ENCODE measurements at places on chromosomes 13 and 19. TPM values are rescaled to one million over a fixed set of nuclear protein-coding genes. Genes with fewer than 3 reads are reported as not detected.

GRCh38 chr13:34174671-34175145, 356.8 kb downstream of the RFC3 start:
- no peak for DNase-seq

DNA sequence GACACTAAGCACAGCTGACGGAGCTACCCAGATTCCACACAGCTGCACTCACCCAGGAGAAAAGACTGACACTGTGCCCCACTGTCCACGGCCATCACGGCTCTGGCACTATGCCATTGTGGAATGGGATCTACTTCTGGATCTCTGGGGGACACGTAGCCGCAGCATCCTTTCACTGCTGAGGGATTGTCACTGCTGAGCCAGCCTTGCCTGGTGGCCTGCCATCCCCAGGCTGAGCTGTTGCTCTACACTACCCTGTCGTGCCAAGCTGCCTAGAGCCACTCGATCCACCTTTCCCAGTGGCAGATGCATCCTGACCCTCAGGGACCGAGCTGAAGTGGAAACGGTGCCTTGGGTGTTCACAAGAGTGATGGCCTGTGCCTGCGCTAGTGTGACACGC, 5.0 kb upstream of the LILRB5 start:
- DNase-seq, result no peak

GRCh38 chr13:45851171-45851921, at the start of gene SIAH3:
TSS of gene SIAH3 (minus strand) at chr13:45851753. CDS start at chr13:45851629, 124 bp downstream.
- DNase-seq, result no peak

DNA sequence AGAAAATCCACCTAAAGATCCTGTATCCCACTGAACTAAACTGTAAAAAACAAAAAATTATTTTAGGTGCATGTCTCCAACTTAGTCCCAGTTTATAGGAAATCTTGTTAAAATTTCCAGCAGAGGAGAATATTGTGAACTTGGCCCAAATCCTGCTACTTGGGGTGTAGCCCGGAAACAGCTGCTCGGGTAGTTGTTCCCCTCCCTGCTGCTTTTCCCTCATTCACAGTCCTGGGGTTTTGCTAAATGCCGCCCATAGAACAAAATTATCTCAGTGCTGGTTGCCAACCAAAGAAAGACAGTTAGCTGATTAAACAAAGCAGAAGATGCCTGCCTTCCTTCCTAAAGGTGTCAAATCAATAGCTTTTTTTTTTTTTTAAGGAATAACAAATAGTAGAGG, 330.5 kb upstream of the KLF12 start:
- DNase-seq, result no peak

- DNase-seq, result peak; percentile 67
These were observed 3.0 kb downstream of the PEG3 start for GRCh38 chr19:56837492-56838023.

The FXYD1 gene
- total RNA-seq, result 3.8 TPM

- DNase-seq, result peak; percentile 41
These were observed 814 bp downstream of the NBEA start for GRCh38 chr13:34942732-34943435.

- peak; percentile 59 for DNase-seq
These were observed 1.5 kb downstream of the GIPC3 start for GRCh38 chr19:3586707-3587346.

The EBPL gene
- 52.7 TPM for total RNA-seq

The OR7C2 gene
- not detected for total RNA-seq

- DNase-seq, result peak; percentile 91
These were observed 1.6 kb upstream of the KMT2B start for GRCh38 chr19:35715981-35716800.

DNA sequence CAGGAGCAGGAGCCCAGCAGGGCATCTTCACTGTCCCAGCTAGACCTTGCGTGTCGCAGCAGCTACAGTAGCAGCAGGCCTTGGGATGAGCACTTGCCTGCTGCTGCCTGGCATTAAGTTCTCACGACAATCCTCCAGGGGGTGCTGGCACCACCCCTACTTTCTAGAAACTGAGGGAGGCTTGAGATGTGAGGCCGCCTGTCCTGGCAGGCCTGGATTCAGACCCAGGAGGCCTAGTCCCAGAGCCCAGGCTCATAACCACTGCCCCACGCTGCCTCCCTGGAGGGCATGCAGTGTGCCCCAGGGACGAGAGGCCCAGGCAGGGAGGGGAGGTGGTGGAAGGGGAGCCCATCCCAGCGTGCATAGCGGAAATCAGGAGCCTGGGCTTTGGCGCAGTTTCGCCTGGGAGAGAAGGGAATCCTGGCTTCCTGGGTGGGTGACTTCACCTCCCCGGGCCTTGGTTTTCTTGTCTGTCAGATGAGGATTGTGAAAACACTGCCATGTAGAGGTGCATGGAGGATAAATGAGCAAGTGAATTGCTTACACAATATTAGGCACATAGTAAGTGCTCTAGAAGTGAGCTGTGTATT, 26.1 kb downstream of the PPP5C start:
- DNase-seq, result peak; percentile 30

The TFPT gene
- total RNA-seq, result 25.1 TPM

DNA sequence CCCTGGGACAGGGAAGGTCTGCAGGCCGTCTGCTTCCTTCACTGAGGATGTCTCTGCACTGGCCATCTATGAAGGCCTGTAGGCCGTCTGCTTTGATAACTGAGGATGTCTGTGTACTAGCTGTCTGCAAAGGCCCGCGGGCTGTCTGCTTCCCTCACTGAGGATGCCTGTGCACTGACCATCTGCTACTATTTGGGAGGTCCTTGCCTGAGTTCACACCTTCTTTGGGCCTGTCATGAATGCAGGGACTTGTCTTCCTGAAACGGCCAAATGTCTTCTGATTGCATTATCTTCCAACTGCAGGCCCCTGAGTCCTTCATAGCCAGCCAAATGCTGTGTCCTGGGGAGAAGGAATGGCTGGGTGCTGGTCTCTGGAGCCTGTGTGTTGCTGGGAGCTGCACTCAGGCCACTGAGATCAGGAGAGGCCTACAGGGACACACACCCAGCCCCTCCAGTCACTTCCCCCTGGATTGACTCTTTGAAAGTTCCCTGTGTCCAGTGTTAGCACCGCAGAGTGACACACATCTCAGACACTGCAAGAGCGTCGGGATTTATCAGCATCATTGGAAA, 72.9 kb downstream of the TEX29 start:
- DNase-seq, result peak; percentile 9

GRCh38 chr13:109771926-109772325, 14.5 kb downstream of the IRS2 start:
- DNase-seq, result no peak

The ERF gene
- 24.3 TPM for total RNA-seq

The REEP6 gene
- 2.6 TPM for total RNA-seq

- DNase-seq, result no peak
These were observed 8.7 kb downstream of the SBK2 start for GRCh38 chr19:55528030-55528803.

The CD37 gene
- total RNA-seq, result 156 TPM

DNA sequence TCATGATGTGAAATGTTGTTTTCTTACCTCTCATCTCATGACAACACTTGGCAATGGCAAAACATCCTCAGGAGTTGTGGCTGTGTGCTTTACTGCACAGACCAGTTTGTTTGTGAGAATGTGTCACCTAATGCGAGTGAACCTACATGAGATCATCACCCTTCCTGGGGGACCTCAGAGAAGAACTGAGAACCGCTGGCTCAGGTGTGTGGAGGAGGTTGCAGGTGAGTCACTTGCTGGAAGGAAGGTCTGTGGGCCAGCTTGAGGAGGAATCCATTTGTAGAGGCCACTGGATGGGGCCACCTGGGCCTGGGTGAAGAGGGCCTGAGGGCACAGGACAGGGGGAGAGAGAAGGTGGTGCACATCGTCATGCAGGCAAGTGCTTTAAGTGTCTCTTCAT, 3.0 kb upstream of the CEACAM1 start:
- DNase-seq, result no peak

DNA sequence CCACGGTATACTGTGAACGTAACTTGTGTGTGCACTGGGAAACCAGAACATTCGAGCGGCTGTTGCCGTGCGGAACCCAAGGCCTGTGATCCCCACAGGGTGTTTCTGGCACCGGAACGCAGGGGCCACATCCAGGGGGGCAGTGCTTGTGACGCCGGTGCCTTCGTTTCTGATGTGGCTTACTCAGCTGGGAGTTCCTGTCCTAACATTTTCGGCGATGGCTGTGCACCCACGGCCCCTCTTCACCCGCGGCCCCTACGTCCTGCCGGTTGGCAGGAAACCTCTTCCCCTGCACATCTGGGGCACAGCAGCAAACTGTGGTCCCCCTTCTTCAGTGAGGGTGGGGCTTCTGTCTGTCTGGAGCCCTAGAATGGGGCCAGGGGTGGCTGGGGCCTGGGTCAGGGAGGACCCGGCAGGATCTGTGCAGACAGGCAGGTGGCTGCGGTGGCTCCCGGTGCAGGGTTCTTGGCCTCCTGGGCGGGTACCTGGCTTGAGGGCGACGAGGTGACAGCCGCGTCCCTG, 26.2 kb downstream of the CSNK1G2 start:
- peak; percentile 64 for DNase-seq

DNA sequence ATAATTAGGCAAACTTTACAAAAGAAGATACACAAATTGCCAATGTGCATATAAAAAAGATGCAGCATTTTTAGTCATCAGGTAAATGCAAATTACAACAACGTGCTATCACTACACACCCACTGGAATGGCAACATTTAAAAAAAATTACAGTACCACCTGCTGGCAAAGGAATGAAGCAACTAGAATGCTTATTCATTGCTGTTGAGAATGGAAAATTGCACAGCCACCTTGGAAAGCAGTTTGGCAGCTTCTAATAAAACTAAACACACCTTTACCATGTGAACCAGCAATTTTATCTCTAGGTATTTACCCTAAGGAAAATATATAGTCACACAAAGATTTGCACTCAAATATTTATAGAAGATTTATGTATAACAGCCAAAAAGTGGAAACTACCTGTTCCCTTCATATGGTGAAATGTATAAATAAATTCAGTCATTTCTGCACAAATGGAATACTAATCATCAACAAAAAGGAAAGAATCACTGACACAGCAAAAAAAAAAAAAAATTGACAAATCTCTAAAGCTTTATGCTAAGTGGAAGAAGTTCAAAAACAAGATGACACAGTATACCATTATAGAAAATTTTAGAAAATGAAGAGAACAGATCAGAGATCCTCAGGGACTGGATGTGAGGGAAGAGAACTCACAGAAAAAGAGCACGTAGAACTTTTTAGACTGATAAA, 30.3 kb downstream of the OXGR1 start:
- DNase-seq, result no peak

- peak; percentile 23 for DNase-seq
These were observed 155.9 kb upstream of the KLF12 start for GRCh38 chr13:74289861-74290773.

GRCh38 chr13:99345345-99345744, 38.1 kb upstream of the GPR183 start:
- no peak for DNase-seq

DNA sequence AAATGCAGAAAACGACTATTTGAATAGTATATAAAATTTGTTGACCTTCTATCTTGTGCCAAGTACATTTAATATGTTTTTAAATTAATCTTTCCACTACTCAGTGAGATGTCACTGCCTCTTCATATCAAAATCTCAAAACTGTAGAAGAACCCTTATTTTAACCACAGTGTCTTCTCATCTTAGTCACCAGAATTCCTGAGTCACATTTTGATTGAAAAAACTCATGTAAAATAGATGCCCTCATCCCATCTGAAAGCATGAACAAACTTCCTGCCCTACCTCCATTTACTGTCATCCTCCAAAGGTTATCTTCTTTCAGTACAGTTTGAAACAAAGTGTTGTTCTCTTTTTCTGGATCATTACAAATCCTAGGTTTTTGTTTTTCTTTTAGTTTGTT, 1215.4 kb downstream of the PCDH9 start:
- DNase-seq, result no peak

DNA sequence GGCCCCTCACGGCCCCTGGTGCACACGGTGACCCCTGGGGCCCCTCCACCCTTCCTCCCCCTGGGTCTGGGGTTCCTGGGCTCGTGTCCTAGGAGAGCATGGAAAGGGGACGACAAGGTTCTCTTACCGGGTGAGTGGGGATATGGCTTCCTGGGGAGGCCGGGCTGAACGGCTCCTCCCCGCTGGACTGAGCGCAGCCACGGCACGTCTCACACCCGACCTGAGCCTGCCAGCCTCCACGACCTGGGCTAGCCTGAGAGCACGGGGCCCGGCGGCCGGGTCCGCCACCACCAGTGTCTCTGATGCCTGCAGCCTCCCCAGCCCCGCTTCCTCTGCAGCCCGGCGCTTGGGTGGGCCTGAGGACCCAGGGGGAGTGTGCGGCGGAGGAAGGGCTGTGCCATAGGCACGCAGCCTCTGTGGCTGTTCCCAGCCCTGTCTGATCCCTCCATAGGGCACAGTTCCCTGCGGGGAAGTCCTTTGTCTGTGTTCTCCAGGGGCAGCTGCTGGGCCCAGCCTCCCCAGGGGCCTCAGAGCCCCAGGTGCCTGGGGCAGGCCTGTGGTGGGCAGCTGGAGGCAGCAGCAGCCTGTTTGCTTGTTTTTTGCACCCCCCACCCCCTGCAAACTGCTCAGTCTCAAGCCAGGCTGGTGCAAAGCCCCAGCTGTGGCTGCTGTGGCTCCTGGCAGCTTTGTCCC, 15.0 kb downstream of the PLIN4 start:
- DNase-seq, result peak; percentile 82

DNA sequence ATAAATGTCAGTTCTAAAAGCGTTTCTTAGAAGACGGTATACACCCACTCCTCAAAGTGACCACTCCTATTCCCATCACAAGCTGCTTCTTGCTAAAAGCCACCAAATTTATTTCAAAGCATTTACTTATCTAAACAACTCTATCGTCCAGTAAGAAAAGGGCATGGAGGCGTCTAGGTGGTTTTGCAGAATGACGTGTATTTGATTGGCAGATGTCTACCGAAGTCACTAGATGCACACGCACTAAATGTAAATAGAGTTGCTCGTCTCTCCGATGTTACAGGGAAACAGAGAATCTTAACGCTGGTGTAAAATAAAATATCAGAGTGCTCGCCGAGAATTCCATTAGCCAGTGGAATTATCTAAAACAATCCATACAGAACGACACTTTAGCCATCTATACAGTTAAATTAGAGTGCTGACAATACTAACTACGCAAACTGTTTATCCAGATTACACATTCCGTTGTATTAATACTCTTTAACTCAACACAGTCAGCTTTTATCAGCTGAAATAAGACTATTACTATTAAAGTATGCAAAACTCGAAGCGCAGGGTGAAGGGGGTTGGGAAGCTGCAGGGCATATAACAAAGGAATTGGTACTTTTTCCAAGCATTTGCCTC, 1.9 kb downstream of the KLF12 start:
- no peak for DNase-seq

DNA sequence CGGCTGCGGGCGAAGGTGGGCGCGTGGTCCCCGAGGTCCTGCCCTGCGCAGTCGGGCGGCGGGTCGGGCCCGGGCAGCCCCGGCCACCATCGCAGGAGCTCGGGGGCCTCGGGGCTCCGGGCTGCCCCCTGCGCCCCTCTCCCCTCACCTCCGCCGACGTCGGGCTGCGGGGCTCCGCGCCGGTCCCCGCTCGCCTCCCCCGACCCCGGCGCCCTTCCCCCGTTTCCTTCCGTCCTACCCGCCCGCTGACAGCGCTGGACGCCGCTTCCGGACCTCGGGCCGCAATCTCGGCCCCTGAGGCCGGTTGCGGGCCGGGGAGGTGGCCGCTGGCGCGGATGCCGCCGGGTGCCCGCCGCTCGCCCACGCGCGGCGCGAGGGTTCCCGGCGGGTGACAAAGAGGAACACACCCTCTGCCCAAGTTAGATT, 720 bp downstream of the FARP1 start:
- DNase-seq, result peak; percentile 88

GRCh38 chr13:32837973-32838927, 178.0 kb upstream of the KL start:
- DNase-seq, result no peak

The C1QTNF9B gene
- total RNA-seq, result not detected

The CASP14 gene
- not detected for total RNA-seq

GRCh38 chr19:45216667-45217066, 28.5 kb downstream of the EXOC3L2 start:
- DNase-seq, result no peak

GRCh38 chr19:49422407-49423070, 702 bp downstream of the PTH2 start:
- DNase-seq, result no peak

Data from upper lobe of left lung (tissue), 6 donors.